Right lobe of liver (tissue), 6 donors: ENCODE measurements at places on chromosomes 5 and 9.

GRCh38 chr9:109035684-109036423, 22.6 kb upstream of the CTNNAL1 start:
- DNase-seq: peak; percentile 88

DNA sequence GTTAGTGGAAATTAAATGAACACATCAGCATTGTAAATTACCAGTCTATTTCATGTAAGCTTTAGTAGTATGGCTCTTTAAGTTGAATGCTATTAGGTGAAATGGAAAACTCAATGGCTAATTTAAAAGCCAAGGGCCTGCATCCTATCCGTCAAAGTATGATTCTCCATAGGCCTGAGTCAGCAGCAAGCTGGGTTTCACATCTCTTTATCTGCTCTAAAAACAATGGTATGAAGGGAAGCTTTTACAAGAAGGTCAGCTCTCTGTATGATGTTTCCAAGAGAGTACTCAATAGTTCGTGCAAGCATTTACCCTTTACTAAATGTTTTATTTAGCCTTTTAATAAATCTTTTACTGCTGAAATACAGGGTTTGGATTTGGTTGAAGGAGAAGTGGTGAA, 62.8 kb downstream of the MAP1B start:
- DNase-seq: no peak

DNA sequence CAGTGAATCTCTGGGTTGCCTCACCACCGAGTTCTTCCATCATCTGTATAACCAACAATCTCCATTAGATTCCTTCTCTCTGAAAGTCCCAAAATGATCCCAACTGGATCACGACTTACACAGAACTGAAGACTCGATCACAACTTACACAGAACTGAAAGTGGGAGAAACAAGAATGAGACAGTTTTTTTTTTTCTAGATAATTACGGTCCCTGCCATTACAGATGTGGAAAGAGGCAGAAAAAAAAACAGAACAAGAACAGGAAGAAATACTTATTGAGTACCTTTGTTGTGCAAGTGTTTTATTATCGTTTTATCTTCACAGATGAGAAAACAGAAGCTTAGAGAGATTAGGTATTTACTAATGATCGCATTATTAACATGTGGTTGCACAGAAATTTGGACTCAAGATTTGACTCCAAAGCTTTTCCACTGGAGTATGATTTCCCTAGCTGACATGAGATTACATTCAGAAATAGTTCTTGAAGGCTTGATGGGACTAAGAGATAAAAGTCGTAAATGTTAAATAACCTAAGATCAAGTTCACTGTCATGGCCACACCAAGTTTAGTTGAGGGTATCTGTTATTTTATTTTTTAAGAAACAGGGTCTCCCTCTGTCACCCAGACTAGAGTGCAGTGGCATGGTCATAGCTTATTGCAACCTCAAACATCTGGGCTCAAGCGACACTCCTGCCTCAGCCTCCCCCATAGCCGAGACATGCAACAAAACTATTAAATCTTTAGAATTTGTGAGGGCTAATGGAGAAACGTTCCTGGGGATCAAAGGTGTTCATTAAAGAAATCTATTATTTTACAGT, 8.9 kb downstream of the PLK2 start:
- no peak for DNase-seq

- no peak for DNase-seq
These were observed 20.8 kb downstream of the ZNF366 start for GRCh38 chr5:72486371-72486770.

- no peak for DNase-seq
These were observed 102.2 kb upstream of the MOCS2 start for GRCh38 chr5:53211799-53212198.

GRCh38 chr5:91069364-91069763, 313.8 kb downstream of the ARRDC3 start:
- DNase-seq: no peak

DNA sequence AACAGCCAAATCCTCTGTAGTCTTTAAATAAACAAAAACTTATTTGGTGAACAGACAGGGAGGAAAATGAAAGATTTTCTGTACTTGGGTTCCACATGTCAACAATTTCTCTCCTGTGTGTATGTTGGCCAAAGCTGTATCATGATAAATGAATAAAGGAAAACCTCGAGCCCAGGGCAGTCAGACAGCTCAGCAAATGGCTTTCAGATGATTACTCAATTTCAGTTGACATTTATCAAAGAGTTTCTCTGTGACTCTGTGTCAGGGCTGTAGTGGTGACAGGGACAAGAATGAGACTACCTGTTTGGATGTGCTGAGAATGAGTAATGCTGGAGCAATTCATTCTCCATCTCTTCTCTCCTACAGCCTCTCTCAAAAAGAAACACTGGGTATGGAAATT, 45.7 kb upstream of the PTGS1 start:
- DNase-seq: no peak

DNA sequence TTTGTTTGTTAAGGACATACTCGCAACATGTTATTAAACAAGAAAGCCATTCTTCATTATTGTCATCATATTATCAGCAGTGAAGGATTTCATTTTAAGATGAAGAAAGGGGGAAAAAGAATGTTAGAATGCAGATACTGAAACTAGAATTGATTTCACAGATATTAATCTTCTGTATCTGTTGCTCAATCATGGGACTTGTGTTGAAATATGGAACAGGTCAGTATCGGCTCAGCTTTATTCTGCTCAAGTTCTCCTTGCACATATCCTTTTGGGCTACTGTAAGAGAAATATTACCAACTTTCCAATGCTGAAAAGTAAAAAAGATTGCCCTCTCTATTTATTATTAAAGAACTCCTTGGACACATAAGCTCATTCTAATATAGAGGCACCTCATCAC, 13.8 kb upstream of the ANXA1 start:
- no peak for DNase-seq

- no peak for DNase-seq
These were observed 122.3 kb upstream of the PITX1 start for GRCh38 chr5:135156337-135156714.

GRCh38 chr9:128495296-128495695, 9.2 kb upstream of the GLE1 start:
- no peak for DNase-seq

GRCh38 chr5:128532127-128532526, 5.9 kb downstream of the FBN2 start:
- no peak for DNase-seq

- no peak for DNase-seq
These were observed 64.7 kb downstream of the CDC14B start for GRCh38 chr9:96554801-96555566.

- DNase-seq: no peak
These were observed 25.3 kb upstream of the PDZD2 start for GRCh38 chr5:31613651-31614050.

DNA sequence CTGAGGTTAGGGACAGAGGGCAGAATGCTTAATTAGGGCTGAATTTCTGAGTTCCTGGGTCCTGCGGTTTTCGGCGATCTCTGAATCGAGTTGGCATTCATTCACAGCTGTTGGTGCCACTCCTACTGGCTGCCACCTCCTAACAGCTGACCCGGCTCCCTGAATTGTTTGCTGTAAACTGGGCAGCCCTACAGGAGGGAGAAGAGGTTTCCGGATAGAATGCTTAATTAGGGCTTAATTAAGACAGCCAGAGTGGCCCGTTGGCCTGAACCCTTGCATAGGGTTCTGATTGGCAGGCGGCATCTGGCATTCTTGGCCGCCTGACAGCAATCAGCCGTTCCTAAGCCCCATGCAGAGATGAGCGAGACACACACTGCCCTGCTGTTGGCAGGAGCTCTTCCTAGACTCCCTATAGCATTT, 25.7 kb downstream of the FRMPD1 start:
- no peak for DNase-seq

- DNase-seq: no peak
These were observed 259.6 kb downstream of the CDH12 start for GRCh38 chr5:22593592-22593991.

DNA sequence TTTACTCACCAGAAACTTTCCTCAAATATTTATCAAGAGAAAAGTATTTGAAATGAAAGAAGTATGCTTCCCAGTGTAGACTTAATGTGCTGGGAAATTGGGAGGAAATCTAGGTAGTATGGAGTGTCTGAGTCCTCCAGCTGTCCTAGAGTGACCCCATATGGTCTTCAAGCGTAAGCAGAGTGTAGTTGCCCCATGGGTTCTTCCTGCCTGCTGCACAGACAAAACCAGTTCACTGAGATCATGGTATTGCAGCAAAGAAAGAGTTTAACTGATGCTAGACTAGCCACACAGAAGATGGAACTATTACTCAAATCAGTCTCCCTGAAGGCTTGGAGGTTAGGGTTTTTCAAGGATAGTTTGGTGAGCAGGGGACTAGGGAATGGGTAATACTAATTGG, 114.9 kb upstream of the PRLR start:
- DNase-seq: no peak

DNA sequence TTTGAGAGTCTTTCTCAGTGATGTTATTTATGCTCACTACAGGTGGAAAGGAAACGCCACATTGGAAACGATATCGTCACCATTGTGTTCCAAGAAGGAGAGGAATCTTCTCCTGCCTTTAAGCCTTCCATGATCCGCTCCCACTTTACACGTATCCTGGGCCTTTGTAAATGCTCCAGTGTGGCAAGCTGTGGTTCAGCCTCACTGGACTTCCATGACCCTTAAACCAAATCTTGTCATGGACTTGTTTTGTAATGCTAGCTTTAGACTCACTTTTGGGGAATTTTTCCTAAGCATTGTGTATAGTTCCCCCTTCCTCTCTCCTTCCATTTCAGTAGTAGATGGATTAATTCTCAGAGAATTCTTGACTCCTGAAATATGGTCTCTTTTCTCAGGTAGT, 60.9 kb upstream of the SLC2A8 start:
- no peak for DNase-seq

DNA sequence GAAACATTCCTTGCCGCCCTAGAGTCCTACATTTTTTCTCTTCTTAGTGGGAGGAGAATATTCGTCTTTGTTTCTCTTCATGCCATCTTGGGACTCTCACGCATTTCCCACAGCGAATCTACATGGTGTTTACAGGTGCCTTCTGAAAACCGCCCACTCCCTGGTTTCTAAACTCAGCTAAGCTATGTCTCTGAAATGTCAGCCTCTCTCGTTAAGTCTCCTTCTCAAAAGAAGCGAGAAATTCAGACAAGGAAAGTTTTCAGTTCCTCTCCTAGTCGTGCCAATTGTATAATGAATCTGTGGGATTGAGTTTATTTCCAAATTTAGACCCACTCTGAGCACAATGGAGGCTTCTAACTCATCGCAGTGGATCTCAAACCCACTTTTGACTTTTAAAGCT, 186.8 kb upstream of the NFIB start:
- no peak for DNase-seq

DNA sequence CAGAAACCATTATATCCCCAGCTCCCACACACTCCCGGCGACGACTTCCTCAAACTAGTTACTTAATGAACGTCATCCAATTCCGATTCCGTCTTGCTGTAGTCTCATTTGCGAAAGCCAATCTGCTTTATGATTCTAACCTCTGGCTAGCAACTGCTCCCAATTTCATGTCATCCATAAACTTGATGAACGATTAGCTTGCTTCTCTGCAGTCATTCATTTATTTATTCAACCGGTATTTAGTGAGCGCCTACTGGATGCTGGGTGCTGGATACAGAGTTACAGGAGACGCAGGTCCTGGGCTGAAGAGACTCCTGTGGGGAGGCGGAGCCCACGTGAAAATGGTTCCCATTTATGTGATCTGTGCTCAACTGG, 46.2 kb downstream of the TSPAN17 start:
- no peak for DNase-seq
